Activated CD4-positive, CD25-positive, alpha-beta regulatory T cell treated with anti-CD3 and anti-CD28 coated beads, Interleukin-2, amount 50 U/mL, for 16 hours (primary cell): ENCODE measurements at places on chromosomes 11 and 22.

GRCh38 chr11:69890476-69890875, 71.3 kb upstream of the FGF3 start:
- no peak for DNase-seq

DNA sequence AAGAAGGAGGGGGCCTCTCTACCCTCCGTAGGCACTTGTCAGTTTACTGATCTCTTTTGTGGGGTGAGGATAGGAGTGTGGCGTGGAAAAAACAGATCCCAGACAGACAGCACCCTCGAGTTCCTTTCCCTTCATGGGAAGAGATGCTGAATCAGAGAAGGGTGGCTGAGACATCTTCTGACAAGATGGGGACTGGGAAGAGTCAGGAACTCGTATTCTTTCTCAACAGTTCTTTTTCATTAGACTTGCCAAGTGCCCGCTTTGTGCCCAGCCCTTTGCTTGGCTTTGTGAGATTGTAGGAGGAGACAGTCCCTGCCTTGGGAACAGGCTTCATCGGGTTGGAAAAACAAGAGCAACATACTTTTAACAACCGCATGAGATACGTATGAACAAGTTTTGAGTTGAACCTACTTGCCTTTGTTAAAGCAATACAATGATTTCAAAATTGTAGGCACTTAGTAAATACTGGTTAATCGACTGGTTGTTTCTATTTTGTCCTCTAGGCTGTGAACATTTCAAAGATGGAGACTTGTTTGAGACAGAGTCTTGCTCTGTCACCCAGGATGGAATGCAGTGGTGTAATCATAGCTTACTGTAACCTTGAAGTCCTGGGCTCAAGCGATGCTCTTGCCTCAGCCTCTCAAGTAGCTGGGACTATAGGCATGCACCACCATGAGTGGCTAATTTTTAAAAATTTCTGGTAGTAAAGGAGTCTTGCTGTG, 1.1 kb downstream of the RRM1 start:
- no peak for DNase-seq

- DNase-seq, result no peak
Measured at GRCh38 chr11:111912535-111912934, at the start of gene HSPB2. HSPB2 (plus strand) TSS chr11:111912734; CDS start chr11:111912830, 96 bp downstream.

DNA sequence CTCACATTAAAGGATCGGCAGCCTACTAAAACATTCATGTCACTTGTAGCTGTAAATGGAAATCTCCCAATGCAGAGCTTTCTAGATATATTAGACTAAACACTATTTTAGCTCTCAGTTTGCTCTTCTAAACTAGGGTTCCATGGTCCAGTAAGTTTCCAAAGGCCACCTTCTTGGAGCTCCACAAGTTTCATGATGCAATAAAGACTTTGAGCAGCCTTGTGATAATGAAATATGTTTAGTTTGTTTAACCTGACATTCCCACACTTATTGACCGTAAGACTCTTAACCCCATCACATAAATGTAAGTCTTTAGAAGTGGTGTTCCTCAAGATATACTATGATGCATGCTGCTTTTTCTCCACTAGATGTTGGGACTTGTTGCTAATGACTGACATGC, 87.7 kb downstream of the TRIM44 start:
- DNase-seq, result no peak

DNA sequence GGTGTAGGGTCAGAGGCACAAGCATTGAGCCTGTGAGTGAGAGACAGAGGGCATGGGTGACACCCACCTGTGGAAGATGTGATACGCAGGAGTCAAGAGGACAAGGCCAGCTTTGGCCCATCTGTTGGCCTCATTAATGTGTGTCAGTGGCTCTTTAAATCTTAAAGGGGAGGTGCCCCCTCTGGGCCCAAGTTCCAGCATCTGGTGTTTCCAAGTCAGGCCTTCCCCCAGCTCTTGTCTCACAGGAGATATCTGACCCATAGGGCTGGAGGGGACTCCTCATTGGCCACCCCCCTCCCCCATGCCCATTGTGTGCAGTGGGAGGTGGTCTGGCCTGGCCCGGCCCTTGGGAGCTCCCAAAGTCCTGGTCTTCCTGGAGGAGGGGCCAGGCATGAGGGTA, 8.9 kb downstream of the KCNK7 start:
- DNase-seq, result no peak

GRCh38 chr11:112785719-112786118, 175.5 kb upstream of the NCAM1 start:
- no peak for DNase-seq

DNA sequence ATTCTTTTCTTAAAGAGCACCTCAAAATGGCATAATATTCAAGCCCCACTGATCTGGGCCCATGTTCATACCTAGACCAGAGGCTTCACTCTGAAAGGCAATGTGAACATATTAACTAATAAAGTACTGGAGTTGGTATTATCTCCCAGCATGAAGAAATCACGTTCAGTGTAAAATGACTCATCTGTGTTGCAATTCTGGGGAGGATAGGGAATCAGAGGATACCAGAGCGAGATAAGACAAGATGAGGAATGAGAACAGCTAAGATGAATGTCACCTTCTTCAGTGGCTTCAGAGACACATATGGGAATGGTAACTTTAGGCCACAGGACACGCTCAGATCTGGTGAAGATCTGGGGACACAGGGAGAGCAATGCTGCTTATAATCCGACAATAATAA, 121.1 kb downstream of the NTM start:
- DNase-seq, result no peak

GRCh38 chr11:124402326-124402922, 3.6 kb upstream of the OR8B3 start:
- peak; percentile 1 for DNase-seq

DNA sequence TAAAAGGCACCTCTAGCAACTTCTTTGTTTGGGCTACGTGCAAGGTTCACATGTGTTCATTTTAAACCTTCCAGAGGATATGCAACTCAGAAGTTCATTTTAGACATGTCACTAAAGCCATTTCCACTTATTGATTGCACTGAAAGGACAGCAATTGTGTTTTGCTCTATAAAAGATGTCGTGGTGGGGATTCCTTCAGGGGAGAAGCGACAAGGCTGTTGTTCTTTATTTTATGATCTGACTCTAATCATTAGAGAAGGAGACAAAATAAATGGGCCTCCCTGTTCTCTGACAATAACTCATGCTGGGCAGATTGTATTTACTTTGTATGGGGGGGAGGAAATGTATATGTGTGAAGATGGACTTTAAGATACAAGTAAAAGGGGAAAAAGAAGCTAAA, 370.1 kb upstream of the ARHGAP42 start:
- DNase-seq, result no peak
